ENCODE measurements at places on chromosomes 7 and 10.

- DNase-seq = no peak
Observed at GRCh38 chr10:94546049-94546900, 687 bp downstream of the HELLS start.

GRCh38 chr10:116670706-116671105 lies 50.0 kb downstream of the PNLIPRP2 start:
- DNase-seq = no peak

GRCh38 chr10:104580774-104581675 lies 60.1 kb upstream of the SORCS3 start:
- peak; percentile 47 for DNase-seq

DNA sequence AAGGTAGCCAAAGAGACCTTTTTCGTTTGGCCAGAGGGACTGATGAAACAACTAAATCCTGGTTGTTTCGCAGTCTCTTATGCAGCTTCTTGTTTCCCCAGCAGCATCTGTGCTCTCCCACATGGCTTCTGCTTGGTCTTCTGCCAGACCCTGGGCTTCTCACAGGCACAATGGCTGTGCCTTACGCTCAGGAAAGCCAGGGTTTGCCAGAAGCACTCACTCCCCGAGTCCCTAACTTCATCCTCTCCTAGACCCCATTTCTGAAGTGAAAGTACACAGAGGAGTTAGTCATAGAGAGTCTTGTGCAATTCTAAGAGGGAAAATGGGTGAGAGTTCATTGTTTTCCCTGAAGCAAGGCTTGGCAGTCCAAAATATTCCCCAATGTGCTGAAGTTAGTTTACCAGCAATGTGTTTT lies 121.7 kb downstream of the EVX1 start:
- DNase-seq = no peak

DNA sequence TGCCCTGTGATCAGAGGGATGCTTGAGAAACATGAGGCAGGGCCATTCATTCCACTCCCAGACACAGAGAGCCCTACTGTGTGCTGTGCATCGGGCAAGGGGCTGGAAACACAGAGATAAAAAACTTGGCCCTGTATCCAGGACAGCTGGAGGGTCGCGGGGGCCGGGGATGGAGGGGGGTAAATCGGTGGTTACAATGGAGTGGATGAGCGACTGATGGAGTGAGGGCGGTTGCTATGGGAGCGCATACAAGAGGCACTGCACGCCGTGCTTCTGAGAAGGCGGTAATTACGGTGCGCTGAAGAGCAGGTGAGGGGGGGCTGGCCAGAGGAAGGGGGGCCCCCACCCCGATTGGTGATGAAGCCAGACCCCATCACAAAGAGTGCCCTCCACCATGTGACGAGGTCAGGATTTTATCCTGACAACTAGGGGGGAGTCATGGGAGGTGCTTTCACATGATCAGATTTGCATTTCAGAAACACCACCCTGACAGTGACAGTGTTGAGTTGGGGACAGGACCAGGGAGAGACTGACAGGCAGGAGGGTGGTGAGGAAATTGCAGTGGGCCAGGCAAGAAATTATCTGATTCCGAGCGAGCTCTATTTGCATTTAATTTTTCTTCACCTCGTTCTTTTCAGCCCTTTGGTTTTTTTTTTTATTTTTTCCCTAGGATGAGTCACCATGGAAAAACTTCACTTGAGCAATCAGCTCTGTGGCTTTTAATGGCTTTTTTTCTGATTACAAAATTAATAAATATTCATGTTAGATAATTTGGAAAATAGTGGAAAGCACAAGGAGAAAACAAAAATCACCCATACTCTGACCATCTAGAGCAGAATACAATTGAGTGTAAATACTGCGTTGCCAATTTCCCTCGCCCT lies 7.8 kb downstream of the CPA5 start:
- DNase-seq = no peak

DNA sequence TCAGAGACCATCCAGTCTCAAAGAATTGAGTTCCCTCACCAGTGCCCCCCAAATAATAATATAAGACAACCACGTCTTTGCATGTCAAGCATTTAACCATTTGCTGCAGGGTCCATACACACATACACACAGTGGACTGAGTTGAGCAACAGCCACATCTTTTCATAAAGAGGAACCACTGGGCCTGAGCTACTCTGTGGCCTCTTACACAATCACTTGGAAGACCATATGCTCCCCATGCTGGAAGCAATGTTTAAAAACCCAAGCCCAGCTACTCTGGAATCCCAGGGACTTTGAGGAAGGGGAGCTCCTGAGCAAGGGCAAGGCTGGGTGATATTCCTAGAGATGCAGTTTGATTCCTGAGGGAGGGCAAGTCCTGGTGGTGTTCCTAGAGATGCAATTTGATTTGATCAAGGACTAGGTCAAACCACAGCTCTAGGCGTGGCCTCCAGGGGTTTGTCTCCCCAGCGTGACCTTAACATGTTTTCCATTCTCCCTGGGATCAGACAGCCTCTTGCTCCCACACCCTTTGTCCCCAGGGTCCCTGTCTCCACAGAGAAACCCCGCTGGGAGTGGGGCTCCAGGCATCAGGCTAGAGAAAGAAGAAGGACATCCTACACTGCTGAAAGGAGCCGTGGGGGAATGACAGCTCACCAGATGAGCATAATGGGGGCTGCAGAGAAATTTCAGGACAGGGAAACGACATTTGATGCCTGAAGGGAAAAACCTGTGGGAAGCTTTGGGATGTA lies 376.2 kb upstream of the MGMT start:
- no peak for DNase-seq

- no peak for DNase-seq
Observed at GRCh38 chr7:114936471-114936870, 14.6 kb downstream of the MDFIC start.

- DNase-seq = no peak
Observed at GRCh38 chr10:101241840-101242707, 12.8 kb upstream of the LBX1 start.

- DNase-seq = no peak
Observed at GRCh38 chr10:103495321-103495720, 1.8 kb downstream of the NEURL1 start.

Data from stimulated activated CD4-positive, alpha-beta T cell treated with anti-CD3 and anti-CD28 coated beads, Interleukin-1b, Interleukin-23, amount 100 ng/mL, for 1 hour (primary cell).